ENCODE measurements at places on chromosomes 4 and X. TPM values are rescaled to one million over a fixed set of nuclear protein-coding genes. Genes with fewer than 3 reads are reported as not detected.

Gene STPG2
- polyA plus RNA-seq, result 0.10 TPM

GRCh38 chr4:84547211-84547610 is 35.7 kb upstream of the CDS1 start:
- DNase-seq, result no peak

GRCh38 chr4:4831825-4832224 is 27.6 kb upstream of the MSX1 start:
- DNase-seq, result no peak

GRCh38 chrX:153438532-153438931 is 7.3 kb downstream of the TREX2 start:
- DNase-seq, result peak; percentile 28

Gene PF4V1
- polyA plus RNA-seq, result 0.38 TPM

GRCh38 chr4:7668271-7668670 is 233.5 kb upstream of the PSAPL1 start:
- DNase-seq, result no peak

DNA sequence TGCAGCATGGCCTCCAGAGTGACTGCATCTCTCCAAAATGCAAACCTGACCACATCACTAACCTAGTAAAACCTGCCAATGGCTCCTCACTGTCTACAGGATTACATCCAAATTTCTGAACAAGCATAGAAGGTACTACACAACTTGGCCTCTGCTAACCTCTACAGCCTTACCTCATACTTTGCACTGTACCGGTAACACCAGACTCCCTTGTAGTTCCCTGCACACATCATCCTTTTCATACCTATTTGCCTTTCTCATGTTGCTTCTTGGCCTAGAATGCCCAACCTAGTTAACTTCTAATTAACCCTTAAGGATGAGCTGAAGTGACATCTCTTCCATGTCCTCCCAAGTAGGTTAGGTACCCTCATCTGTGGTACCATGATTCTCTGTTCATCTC is 33.4 kb upstream of the KCNE5 start:
- no peak for DNase-seq

DNA sequence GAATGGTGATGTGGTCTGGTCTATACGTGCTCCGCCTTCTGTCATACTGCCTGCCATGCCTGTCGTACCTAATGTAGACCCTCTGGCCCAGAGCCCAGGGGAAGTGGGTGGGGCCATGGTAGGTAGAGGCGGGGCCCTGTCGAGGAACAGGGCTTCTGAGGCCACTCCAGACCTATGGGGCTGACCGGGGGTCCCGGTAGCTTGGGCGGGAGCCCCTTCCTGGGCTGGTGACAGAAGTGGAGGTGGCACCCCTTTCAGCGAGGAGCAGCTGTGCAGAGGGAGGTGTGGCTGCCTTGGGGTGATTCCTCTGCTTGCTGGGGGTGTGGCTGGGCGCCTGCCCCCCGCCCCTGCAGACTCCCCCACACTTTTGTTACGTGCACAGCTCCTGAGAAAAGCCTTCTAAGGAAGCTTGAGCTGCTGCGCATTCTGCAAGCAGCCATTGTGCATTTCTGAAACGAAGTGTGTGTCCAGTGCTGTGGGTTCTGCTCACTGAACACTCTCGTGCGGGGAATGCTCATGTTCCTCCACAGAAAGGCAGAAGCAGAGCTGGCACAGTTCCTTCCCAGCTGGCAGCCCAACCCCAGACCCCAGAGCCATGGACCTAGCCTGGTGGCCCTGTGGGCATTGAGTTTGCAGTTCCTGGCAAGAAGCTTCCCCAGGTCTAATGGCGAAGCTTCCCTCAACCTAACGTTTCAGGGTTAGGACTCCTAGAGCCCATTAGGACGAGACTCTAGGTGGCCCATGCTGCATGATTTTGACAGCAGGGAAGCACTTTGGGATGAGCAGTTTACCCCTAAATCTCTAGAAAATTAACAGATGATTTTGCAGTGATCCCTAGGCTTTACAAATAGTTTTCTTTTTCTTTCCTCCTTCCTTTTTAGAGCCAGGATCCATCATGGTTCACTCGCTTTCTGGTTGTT is 72.7 kb upstream of the HGFAC start:
- no peak for DNase-seq

DNA sequence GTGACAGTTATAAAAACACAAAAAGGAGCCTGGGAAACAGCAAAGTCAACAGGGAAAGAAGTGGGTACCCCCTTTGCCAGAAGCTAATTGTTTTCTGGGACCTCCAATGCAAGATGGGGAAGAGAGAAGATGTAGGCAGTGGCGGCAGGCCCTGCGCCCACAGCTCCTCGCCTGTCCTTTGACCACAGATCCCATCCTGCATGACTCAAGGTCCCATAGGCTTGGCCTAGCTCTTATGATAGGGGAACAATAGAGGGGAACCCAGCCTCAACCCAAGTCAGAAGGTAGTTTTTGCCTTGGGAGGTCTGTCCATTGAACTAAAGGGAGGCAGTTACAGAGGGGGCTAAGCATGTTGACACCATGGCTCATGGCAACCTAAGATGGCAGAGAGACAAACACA is 14.2 kb downstream of the ZMYM3 start:
- no peak for DNase-seq

DNA sequence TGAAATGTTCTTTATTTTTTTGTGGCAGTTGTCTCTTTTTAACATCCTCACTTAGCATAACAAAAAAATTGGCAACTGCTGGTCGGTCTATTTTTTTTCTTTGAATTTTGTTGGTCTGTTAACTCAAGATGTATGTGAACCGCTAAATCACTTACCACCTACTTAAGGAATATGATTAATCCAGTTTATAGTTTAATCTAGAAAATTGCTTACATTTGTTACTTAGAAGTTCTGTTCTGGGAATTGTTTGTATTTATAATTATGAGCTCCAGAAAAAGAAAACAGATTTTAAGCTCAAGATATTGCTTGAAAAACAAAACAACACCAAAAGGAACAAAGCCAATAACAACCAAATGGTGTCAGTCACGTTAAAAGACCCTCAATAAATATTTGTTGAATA is 66.1 kb upstream of the KLHL13 start:
- DNase-seq, result no peak

Gene RNF128
- 11.9 TPM for polyA plus RNA-seq

DNA sequence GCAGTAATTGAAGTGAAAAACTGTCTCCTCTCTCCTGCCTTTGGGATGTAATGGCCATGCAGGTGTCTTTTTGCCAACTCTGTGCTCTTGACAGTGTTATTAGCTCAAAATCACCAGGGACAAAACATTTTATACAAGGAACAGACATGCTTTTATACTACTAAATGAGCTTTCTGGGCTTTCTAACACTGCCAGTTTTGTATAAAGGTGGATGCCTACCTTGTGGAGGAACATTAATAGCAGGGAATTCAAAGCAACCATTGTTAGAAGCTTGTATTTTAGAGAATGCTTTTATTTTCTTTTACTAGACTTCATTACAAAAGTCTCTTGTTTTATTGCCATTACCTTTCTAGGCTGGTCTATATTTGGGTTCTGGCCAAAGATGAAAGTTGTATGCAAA is 54.7 kb upstream of the ARSJ start:
- DNase-seq, result no peak

- no peak for DNase-seq
These were observed 7.9 kb upstream of the UGT2B4 start for GRCh38 chr4:69503558-69503957.

Data from lung (tissue), 17 donors.